ENCODE measurements at places on chromosomes 11 and 22. TPM values are rescaled to one million over a fixed set of nuclear protein-coding genes. Genes with fewer than 3 reads are reported as not detected.
A peak's percentile ranks its signal among the peaks of the same experiment; 100 is the strongest.

DNA sequence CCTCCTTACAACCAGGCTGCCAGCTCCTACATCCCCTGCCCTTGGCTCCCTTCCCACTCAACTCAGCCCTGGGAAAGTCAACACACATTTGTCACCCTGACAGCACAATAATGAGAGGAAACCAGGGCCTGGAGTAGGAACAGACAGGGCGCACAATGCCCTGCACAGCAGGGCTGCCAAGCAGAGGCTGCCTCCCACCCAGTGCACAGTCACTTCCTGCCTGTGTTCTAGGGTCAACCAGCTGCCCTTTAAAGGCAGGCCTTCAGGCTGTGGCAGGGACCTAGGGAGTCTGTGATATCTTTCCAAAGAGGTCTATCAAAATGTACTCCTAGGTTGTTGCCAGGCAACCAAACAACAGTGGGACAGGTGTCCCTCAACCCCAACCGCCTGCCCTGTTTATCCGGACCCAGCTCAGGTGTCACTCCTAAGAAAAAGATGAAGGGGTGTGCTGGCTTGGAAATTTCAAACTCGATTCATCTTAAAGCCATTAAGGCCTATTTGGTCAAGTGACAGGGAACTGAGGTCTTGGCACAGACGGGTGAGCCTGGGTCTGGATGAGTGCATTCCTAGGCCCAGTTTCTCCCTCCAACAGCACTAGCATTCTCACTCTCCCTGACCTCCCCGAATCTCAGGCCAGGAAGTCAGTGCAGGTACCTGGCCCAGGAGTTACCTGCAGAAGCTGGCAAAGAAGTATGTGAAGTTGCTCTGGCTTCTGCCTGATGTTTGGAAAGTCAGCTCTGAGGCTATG lies 110.3 kb upstream of the PITPNB start:
- no peak for DNase-seq

DNA sequence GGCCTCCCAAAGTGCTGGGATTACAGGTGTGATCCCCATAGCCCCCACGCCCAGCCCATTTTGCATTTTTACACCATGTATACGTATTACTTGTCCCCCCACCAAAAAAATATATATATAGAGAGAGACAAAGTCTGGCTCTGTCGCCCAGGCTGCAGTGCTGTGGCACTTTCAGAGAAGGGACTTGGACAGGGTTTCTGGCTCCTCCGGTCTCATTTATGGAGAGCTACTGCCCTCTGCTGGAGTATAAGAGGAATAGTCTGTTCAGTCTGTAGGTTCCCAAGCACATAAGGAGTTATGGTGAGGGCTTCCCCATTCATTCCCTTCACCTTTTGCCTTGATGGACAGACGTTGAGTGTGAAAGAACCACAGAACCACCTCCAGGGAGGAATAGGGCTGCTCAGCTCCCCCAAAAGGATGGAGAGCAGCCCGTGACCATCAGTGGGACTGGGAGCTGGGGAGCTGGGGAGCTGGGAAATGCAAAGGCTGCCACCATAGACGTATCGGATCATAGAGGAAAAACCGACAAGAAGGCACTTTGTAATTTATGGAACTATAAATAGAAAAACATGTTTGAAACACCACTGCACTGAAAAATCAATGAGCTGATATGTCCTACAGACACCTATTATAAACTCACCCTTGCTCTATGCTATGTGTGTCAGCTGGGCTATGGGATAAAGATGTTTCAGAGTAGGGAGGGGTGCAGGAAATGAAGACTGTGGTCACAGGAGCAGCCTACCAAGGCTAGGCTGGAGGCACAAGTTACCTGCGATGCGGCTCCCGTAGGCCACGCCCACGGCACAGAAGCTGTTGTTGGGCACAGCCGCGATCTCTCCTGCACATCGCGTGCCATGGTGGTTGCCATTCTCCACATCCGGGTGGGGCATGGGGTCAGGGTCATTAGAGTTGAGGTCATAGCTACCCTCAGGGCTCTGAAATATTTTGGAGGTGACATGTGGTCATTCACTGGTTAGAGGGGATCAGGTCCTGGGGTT lies 5.2 kb downstream of the PCSK7 start:
- DNase-seq: no peak

GRCh38 chr11:119676461-119677020 lies 52.5 kb downstream of the NECTIN1 start:
- DNase-seq: no peak

- DNase-seq: no peak
Observed at GRCh38 chr11:66251809-66252208, 16.6 kb upstream of the RAB1B start.

- DNase-seq: no peak
Observed at GRCh38 chr11:32259641-32260081, 168.8 kb downstream of the RCN1 start.

GRCh38 chr11:47997063-47998053 lies 17.0 kb downstream of the PTPRJ start:
- DNase-seq: no peak

GRCh38 chr11:104306862-104307474 lies 143.0 kb upstream of the PDGFD start:
- no peak for DNase-seq

GRCh38 chr11:70527046-70527395 lies 128.7 kb downstream of the CTTN start:
- DNase-seq: no peak

GRCh38 chr22:37913233-37913721 lies 7.2 kb downstream of the MICALL1 start:
- no peak for DNase-seq

- DNase-seq: no peak
Observed at GRCh38 chr22:38872831-38873248, 824 bp upstream of the CBX6 start.

DNA sequence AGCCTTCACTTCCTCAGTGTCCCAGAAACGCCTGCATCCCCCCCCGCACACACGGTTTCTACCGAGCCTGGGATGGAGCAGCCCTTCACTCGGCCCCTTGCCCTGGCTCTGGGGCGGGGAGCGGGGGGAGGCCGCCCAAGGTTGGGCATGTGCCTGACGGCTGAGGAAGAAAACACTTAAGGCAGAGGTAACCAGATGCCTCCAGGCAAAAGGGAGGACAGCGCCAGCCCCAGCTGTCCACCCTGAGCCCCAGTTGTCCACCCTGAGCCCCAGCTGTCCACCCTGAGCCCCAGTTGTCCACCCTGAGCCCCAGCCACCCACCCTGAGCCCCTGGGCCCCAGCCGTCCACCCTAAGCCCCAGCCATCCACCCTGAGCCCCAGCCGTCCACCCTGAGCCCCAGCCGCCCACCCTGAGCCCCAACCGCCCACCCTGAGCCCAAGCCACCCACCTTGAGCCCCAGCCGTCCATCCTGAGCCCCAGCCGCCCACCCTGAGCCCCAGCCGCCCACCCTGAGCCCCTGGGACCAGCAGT lies 3.8 kb upstream of the TTLL8 start:
- no peak for DNase-seq

DNA sequence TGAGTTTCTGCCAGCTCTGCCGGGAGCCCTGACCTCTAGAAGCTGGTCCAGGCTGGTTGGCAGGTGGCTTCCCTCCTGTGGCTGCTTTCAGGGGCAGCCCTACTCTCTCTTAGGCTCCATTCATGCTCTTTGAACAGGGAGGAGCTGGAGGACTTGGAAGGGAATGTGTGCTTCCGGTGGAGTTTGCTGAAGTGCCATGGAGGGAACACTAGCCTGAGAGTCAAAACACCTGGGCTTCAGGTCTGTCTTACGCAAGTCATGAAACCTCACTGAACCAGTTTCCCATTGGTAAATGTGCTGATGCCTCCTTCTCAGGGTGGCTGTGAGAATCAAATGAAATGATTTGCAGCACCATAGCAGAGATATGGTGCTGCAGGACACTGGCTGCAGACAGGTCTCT lies 224.5 kb downstream of the KIRREL3 start:
- DNase-seq: no peak

DNA sequence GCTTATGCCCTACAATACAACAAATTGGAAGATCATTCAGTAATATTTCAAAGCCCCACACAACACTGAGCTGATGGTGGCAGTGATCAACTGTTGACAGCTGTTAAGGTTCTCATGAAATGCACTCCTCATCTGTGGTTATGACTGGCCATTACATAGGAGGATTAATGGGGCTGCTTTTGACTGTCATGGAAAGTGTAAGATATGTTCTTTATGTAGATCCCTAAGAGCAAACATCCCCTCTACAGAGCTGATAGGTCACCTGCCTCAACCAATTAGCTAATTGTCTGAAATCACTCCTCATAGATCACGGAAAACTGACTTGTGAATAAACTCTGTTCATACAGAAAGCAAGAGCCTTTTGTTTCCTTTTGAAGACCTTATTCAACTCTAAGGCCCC lies 78.1 kb downstream of the GAB2 start:
- DNase-seq: no peak

- DNase-seq: no peak
Observed at GRCh38 chr11:131025421-131026125, 109.3 kb upstream of the SNX19 start.

- peak; percentile 56 for DNase-seq
Observed at GRCh38 chr11:78219493-78220217, 30.9 kb downstream of the USP35 start.

DNA sequence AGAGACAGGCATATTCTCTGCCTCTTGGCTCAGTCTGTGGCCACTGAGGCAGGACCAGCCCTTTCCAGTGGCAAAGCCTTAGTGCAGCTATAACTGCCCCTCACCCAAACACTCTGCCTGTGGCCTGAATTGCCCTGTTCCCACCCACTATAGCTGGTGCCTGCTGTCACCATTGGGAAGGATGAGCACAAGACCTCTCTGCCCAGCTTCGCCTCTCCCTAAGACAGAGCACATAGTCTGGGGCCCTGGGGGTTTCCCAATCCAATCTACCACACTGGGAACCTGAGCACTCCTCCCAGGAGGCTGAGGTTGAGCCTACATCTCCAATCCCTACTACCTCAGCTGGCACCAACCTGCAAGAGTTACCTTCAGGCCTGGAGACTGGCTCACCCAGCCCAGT lies 670.4 kb downstream of the JRKL start:
- no peak for DNase-seq

- no peak for DNase-seq
Observed at GRCh38 chr11:72561856-72562255, 112.4 kb downstream of the PDE2A start.

GRCh38 chr11:61744181-61744580 lies 8.3 kb upstream of the MYRF start:
- no peak for DNase-seq

- DNase-seq: no peak
Observed at GRCh38 chr11:44556735-44557409, 8.6 kb upstream of the CD82 start.

- peak; percentile 58 for DNase-seq
Observed at GRCh38 chr11:44632466-44633123, 67.1 kb downstream of the CD82 start.

DNA sequence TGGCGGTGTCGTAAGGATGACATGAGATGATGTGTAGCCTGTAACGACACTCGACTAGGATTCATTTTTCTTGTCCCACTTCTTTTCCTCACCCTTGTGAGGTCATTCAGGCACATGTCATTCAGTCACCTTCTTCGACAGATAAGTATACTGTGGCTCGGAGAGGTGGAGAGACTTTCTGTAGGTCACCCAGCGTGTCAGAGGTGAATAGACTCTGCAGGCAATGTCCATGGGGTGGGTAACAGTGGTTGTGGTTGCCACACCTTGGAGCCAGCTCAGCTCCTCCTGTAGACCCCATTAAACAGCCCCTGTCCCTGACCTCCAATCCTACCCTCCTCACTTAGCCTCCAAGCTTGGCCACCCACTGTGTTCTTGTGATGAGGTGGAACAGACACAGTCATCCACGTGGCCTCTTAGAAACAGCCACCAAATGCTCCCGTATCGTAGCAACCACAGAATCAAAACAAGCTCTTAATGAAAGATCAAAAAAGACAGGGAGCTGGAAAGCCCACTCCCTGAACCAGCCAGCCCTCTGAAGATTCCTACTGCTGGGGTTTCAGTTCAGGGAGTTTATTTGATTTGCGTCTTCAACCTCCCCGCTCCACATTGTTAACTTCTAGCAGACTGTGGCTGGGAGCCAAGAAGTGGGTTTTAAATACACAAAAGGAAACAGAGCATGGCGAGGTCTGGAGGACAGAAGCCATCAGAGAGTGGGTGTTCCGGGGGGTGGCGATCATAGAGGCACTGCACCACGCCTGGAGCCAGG lies 89.0 kb upstream of the GRK3 start:
- DNase-seq: no peak

DNA sequence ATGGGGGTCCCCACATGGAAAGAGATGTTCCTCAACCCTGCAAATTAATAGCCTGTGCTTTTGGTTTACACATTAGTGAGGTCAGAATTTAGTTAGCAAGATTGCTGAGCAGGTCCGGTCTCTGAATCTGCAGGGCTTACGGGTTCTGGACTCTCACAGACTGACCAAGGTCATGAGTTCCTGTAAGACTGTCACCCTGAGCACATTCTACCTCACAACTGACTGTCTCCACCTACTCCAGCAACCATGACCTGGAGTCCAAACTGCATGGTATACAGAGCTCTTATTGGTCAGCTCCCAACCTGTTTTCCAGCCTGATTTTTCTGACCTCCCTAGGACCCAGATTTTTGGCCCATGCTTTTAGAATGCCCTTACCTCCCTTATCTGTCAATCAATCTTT lies 28.2 kb downstream of the DKK3 start:
- DNase-seq: no peak

DNA sequence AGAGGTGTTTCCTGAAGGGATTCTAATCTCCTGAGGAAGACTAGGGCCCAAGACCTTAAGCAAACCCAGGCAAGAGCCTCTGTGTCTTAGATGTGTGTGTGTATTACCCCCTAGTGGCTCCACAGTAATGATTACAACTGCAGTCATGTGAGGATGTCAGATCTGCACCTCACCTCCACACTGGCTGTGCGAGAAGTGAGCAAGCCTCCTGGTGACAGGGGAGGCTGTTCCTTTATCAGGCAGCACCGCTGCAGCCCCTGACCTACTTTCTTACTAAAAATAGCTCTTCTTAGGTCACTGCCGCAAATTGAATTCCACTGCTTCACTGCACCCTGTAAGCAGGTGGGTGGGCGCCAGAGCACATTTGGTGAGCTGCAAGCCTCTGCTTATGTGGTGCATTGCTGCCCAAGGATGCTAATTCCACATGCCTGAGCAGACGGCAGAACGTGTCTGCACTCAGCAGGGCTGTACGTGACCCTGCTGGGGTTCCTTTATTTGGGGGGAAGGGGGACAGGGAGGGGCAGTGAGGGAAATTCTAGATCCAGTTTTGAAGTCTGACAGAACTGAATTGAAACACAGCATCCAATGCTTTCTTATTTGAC lies 112.4 kb downstream of the KCNC1 start:
- DNase-seq: no peak

GRCh38 chr11:16572945-16573344 lies 165.5 kb upstream of the C11orf58 start:
- DNase-seq: no peak

- DNase-seq: no peak
Observed at GRCh38 chr22:21985214-21985613, 2.6 kb upstream of the TOP3B start.

GRCh38 chr11:134662629-134663360 lies 250.8 kb upstream of the B3GAT1 start:
- peak; percentile 34 for DNase-seq

- DNase-seq: no peak
Observed at GRCh38 chr11:61027141-61027840, 55.8 kb downstream of the CD6 start.

Gene OR51F1
- total RNA-seq: not detected

Gene TRIM49
- total RNA-seq: not detected

Gene SHANK2
- total RNA-seq: 11.0 TPM

Gene KRTAP5-2
- total RNA-seq: not detected

Gene APOBEC3C
- 16.2 TPM for total RNA-seq

Gene PANX3
- not detected for total RNA-seq

Gene OR4B1
- not detected for total RNA-seq

Gene ALG12
- total RNA-seq: 21.4 TPM

Gene PAX6
- not detected for total RNA-seq

Gene NLRP14
- total RNA-seq: not detected

Gene ARSA
- total RNA-seq: 44.2 TPM

Gene RCOR2
- not detected for total RNA-seq

Gene RIMBP3B
- total RNA-seq: not detected
